ENCODE measurements at places on chromosomes 4 and X.
A peak's percentile ranks its signal among the peaks of the same experiment; 100 is the strongest.

- no peak for DNase-seq
Measured at GRCh38 chr4:87213421-87214075, 6.9 kb downstream of the KLHL8 start.

DNA sequence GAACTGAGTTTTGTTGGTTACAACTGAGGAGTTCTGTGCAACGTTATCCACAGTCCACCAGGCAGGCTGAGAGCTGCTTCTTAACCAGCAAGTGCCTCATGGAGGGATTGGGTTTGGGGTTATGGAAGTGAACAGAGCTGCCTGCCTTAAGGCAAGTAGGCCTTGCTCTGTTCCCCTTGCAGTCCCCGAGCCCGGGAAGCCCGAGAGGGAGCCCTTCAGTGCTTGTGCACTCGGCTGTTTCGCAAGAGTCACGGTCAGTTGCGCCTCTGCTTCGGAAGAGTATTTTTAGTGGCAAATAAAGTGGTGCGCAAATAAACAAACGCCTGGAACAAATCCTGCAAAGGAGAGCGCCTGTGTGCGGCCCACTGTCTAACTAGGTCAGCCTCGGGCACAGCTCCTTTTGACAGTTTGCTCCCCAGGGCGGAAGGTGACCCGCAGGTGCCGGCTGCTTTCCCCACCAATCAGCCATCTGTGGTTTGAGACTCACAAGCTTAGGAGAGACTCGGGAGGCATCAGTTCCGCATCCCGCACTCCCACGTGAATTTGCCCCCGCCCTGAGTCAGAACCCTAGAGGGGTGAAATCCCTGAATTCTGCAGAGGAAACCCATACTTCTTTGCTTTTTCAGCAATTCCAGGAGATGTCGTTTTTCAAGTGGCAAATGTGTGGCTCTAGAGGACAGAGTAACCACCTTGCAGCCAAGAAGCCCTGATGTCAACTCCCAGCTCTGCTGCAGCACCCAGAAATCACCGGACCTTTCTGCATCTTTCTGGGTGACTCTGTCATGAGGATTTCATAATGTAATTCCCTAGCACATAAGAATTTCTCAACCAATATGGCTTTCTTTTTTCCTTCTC, 56.8 kb downstream of the LGI2 start:
- DNase-seq = peak; percentile 80

DNA sequence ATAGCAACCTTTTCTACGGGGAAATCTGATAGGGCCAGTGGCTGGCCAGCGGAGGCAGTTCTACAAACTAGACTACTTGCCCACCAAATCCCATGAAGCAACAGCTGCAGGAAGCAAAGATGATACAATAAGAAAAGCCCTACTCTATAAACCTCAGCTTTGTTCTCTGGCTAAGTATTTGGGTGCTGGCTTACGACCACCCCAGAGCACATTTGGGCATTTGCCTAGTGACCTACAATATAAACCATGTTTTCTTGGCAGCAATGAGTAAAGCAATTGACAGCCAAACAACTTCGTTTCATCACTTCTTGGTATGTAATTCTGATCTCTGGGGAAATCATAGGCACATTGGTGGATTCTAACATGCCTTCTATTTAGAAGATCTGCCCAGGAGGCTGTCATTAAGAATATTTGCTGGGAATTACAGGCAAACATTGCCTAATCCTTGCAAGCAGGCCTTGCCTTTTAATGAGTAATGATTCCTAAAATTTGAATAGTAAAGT, 7.5 kb upstream of the LHFPL1 start:
- DNase-seq = no peak

- DNase-seq = no peak
Measured at GRCh38 chr4:184748251-184748652, 14.4 kb upstream of the CENPU start.

DNA sequence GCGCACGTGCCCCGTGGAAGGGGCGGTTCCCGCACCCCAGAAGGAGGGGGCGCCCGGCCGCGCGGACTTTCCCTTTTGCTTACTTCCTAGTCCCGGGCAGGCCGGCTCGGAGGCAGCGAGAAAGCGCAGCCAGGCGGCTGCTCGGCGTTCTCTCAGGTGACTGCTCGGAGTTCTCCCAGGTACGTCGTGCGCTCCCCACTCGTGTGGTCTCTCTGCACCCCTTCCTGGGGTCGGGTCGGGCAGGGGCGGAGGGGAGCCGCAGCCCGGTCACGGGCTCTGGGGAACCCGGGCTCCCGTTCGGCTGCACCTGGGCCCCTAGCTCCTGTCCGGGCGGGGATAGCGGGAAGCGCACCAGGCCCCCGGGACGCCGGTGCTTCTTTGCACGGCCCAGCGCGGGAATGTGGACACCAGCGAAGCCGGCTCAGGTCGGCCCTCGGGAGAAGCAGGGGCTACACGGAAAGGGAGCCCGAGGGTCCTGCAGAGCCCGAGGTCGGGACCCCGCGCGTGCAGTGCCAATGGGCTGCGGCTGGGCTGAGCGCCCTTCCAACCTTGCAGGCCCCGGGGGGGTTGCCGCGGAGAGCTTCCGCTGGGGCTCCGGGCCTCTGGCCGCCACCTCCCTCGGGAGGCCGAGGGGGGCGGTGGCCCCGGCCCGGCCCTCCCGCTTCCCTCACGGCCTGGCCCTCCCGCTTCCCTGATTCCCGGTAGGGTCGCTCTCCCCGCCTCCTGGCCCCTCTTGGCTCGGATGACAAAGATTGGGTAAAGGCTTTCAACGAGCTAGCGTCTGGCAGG, at the start of gene TLR2:
Gene TLR2 (plus strand): TSS at position 99 of the 789 bp plus-strand sequence. CDS start 18,628 bp downstream, outside the sequence.
- no peak for DNase-seq

DNA sequence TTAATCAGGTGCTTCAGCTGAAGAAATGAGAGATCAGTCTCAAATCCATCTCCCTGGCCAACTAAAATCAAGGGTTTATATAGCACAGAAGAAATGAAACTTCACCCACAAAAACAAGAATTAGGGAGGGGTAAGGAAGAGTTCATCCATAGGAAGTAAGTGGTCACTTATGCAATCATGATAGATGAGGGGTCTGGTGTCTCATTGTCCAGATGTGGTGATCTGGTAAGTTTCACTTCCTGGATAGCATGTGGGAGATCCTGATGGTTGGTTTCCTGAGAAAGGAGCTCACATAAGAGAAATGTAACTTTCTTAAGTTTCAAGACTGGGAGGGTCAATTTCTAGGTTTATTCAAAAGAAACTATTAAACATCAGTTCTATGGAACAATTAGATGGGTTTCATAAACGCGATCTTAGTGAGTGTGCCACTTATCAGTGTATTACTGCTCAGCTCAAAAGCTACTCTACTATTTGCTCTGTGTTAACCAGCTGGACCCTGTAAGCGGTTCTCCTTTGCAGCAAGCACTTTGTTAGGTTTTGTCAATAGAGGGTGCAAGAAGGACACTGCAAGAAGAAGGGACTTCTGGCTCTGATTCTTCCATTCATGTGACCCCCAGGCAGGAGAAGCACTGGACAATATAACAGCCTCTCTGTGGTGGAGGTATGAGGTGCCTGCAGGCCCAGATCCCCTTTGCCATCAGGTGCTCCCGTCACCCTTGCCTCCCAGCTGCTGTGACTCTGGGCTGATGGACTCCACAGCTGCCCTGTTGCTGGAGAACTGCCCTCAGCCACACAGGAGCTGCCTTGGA, 35.4 kb upstream of the HPSE start:
- no peak for DNase-seq

DNA sequence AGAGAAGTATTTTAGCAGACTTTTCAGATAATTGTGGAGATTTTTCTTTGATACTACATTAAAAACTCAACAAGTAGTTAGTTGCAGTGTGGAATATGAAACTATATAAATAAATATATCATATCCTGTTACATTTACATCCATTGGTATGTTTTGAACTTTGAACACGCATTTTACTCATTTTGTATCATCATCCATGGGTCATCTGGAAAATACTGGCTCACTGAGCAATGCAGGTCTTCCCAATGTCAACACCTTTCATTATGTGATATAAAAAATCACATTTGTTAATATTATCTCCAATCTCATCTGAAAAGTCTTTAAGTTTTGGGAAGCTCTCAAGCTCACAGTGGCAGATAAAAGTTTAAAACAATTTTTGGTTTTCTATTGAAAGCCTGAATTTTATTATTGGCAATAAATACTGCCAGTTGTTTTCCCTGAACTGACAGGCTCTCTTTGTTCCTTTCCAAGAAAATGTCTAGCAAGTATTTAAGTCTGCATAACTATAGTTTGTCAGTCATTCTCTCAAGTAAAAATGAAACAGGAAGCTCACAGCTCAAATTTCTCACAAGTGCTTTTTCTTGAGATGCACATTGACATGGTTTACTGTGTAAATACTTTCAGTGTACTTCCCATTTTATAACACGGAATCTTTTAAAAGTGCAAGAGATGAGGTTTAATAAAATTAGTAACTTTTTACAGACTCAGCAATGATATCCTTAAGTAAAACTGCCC, 183.5 kb upstream of the GPC4 start:
- no peak for DNase-seq
